ENCODE measurements at places on chromosomes 11 and 22. TPM values are rescaled to one million over a fixed set of nuclear protein-coding genes. Genes with fewer than 3 reads are reported as not detected.

RIMBP3C gene
- not detected for total RNA-seq

ART1 gene
- total RNA-seq, result not detected

CCDC73 gene
- total RNA-seq, result not detected

MS4A6A gene
- total RNA-seq, result not detected

FXYD6 gene
- 0.08 TPM for total RNA-seq

ARHGAP20 gene
- total RNA-seq, result not detected

SULT4A1 gene
- 0.08 TPM for total RNA-seq

MUC6 gene
- not detected for total RNA-seq

GRAMD1B gene
- total RNA-seq, result not detected

SUN2 gene
- 72.1 TPM for total RNA-seq

LRRC56 gene
- 0.34 TPM for total RNA-seq

CABP2 gene
- total RNA-seq, result not detected
